Immature natural killer cell (primary cell): ENCODE measurements at places on chromosomes 16 and 17. TPM values are rescaled to one million over a fixed set of nuclear protein-coding genes. Genes with fewer than 3 reads are reported as not detected.

GRCh38 chr16:426115-426905 is 861 bp downstream of the RAB11FIP3 start:
- peak overlapping the region; percentile 48 for H3K27ac ChIP-seq
- peaks cover 32% of the 10 kb centered on the region for H3K4me1 ChIP-seq
- H3K4me3 ChIP-seq: peak overlapping the region; percentile 87
- DNase-seq: no peak
- H3K27me3 ChIP-seq: peaks cover 3% of the 10 kb centered on the region

GP2 gene
- polyA plus RNA-seq: not detected

GRCh38 chr17:6530324-6530920 is 25.9 kb downstream of the PITPNM3 start:
- no peak overlapping the region for H3K27ac ChIP-seq
- H3K4me3 ChIP-seq: no peak overlapping the region
- no peaks in the 10 kb centered on the region for H3K4me1 ChIP-seq
- H3K36me3 ChIP-seq: no peaks in the 10 kb centered on the region

- H3K4me3 ChIP-seq: no peak overlapping the region
- peaks cover 2% of the 10 kb centered on the region for H3K27me3 ChIP-seq
- H3K27ac ChIP-seq: no peak overlapping the region
- H3K36me3 ChIP-seq: peaks cover 11% of the 10 kb centered on the region
- H3K4me1 ChIP-seq: peaks cover 21% of the 10 kb centered on the region
Observed at GRCh38 chr17:77491921-77492445, 351.2 kb downstream of the SEC14L1 start.

CUEDC1 gene
- 2.5 TPM for polyA plus RNA-seq

- no peak overlapping the region for H3K4me3 ChIP-seq
- peaks cover 2% of the 10 kb centered on the region for H3K27me3 ChIP-seq
- no peaks in the 10 kb centered on the region for H3K4me1 ChIP-seq
- no peak for DNase-seq
Observed at GRCh38 chr17:12431188-12431587, 234.5 kb upstream of the MYOCD start.

FOXJ1 gene
- not detected for polyA plus RNA-seq

DNA sequence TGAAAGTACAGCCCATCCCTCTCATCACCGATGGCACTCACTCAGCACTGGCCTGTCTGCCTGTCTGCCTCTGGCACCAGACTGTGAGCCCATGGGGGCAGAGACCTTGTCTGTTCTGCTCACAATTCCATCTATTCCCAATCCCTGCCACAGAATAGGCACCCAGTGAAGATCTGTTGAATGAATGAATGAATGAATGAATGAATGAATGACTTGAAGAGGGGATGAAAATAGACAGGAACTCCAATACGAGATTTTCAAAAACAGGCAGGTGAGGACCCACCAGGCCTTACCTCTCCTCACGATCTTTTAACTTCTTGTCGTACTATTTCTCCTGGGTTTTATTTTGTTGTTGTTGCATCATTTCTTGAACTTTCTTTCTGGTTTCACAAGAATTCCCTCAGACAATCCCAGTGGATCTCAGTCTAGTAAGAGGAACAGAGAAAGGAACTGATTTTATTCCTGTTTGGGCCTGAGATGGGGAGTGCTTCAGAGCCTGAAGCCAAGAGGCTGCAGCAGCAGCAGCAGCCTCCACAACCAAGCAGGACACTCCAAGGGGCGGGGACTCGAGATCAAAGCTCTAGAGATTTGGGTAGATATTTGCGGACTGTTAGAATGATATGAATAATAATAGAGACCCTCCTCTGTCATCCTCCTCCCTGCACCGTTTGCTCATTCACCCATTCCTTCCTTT is 17.7 kb downstream of the KRT9 start:
- no peaks in the 10 kb centered on the region for H3K36me3 ChIP-seq
- peaks cover 4% of the 10 kb centered on the region for H3K27me3 ChIP-seq
- no peak overlapping the region for H3K27ac ChIP-seq
- peaks cover 5% of the 10 kb centered on the region for H3K4me1 ChIP-seq

DNA sequence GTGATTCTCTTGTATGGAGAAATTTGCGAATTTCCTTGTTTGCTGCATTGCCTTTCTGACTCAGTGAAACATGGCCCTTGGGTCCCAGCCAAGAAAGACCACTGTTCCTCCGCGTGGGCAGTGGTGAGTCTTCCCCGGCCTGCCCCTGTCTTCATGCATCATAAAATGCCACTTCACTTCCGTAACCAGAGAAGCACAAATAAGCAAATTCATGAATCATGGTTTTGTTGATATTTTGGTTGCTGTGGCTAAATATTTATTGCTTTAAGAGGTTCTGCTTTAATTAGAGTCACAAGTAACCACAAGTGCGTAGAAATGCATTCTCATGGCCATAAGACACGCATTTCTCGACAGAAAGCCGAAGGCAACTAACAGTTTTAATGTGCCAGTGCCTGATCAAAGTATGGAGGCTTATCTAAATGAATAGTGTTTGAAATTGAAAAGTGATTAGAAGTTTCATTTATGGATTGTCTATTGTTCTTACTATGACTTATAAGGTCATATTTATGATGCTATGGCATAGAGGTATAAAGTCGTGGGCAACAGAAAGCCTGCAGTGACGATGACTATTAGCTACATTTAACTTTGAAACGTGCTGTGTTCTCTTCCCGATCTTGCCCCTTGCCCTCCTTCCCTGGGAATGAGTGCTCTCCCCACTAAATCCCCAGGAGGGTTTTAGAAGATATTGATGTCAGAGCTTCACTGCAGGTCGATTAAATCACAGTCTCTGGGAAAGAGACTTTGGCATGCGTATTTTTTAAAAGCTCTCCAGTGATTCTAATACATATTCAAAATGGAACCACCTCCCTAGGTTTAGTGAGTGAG is 76.0 kb downstream of the WIPI1 start:
- H3K27ac ChIP-seq: no peak overlapping the region
- H3K4me1 ChIP-seq: peaks cover 20% of the 10 kb centered on the region
- H3K36me3 ChIP-seq: peaks cover 16% of the 10 kb centered on the region
- no peaks in the 10 kb centered on the region for H3K27me3 ChIP-seq
- no peak for DNase-seq

- H3K36me3 ChIP-seq: no peaks in the 10 kb centered on the region
- DNase-seq: no peak
- H3K27ac ChIP-seq: no peak overlapping the region
- no peak overlapping the region for H3K4me3 ChIP-seq
Observed at GRCh38 chr17:27414271-27414670, 42.0 kb upstream of the KSR1 start.
